Kidney glomerular epithelial cell (primary cell): ENCODE measurements at places on chromosomes 6 and 20.

DNA sequence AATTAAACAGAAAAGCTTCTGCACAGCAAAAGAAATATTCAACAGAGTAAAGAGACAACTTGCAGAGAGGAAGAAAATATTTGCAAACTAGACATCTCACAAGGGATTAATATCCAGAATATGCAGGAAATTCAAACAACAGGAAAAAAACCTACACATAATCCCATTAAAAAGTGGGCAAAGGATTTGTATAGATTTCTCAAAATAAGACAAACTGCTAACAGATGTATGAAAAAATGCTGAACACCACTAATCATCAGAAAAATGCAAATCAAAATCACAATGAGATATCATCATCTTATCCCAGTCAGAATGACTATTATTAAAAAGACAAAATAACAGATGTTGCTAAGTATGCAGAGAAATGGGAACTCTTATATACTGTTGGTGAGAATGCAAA is 129.6 kb downstream of the SYNDIG1 start:
- DNase-seq: no peak

GRCh38 chr6:4615891-4616290 is 160.3 kb upstream of the CDYL start:
- no peak for DNase-seq

- no peak for DNase-seq
Observed at GRCh38 chr6:40164345-40164755, 230.1 kb upstream of the MOCS1 start.

- DNase-seq: no peak
Observed at GRCh38 chr6:68158256-68158655, 476.8 kb upstream of the ADGRB3 start.

GRCh38 chr6:5950361-5950785 is 56.4 kb downstream of the NRN1 start:
- DNase-seq: no peak

GRCh38 chr20:35837577-35838195 is 65.9 kb downstream of the PHF20 start:
- DNase-seq: peak; percentile 20

DNA sequence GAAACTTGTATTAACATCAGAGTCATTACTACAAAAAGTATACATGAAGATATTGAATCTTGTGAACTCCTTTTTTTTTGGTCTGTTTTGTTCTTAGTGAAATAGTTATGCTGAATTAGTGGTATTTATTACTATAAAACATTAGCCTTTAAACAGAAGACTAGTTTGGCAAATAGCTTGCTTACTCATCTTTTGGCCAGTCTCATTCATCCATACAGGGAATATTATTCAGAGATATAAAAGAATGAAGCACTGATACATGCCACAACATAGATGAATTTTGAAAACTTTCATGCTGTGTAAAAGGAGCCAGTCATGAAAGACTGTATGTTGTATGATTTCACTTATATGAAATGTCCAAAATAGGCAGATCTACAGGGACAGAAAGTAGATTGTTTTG is 205.9 kb downstream of the ZFAND3 start:
- no peak for DNase-seq

GRCh38 chr6:97240222-97240621 is 42.8 kb downstream of the MMS22L start:
- DNase-seq: peak; percentile 15

GRCh38 chr6:75609639-75610590 is 8.2 kb downstream of the SENP6 start:
- no peak for DNase-seq

DNA sequence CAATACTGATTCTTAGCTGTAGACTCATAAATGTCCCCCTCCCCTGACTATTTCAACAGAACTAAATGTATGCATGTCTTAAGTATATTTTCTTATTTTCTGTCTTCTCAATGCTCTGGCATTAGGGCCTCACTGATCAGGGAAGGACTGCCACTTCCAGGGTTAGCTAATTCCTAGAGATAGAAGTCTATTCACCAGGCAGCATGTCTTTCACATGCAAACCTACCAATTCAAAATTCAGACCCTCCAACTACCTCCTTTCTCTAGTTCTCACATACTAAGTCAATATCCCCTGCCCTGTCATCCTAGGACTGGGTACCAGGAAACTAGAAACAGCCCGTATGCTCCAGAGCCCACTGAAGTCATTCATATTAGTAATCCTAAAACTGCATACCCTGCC is 132.3 kb downstream of the RALGAPA2 start:
- DNase-seq: no peak

GRCh38 chr6:95723638-95724037 is 146.3 kb downstream of the MANEA start:
- no peak for DNase-seq

GRCh38 chr20:60338556-60338955 is 380.3 kb downstream of the CDH26 start:
- DNase-seq: no peak

DNA sequence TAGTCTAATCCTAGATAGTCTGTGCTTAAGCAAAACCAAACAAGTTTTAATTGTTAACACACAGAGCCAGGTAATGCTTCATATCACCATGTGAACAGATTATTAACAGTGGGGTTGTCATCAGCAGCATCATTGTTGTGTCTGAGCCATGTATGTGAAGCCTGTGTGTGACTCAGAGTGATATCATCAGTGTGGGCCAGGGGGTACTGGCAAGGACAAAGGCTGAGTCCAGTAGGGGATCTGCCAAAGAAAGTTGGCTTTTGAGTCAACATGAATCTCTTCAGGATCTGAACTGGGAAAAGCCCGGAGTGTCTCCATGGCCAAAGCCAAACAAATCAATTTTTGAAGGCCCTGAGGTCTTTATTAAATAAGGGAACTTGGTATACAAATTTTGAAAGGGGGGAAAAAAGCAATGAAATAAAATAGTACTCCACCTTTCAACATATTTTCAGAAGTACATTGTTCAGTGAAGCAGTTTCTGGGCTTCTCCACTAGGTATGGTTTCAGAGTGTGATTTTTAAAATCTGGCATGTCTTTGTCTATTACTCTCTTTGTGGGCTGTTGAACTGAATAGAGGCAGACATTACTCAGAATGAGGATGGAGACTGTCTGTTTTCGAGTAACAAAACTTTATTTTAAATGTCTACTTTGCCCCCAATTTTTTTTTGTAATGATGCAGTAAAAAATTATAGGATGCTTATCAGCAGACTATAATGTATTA is 444.2 kb upstream of the JAG1 start:
- DNase-seq: peak; percentile 90

DNA sequence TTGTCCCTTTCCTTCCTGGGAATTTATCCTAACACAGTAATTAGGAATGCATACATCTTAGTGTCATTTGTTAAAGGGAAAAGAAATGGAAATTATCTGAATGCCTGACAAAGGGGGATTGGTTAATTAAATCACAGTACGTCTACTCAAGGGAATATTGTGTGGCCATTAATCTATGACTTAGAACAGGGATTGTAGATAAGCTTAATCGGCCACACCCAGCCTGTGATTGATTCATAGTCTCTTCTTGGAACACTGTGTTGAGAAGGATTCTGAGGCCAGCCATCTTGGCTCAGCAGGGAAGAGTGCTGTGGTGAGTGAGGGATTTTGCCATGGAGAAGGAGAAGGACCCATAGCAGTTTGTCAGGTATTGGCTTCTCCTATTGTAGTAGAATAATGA is 50.5 kb downstream of the CTNNBL1 start:
- DNase-seq: no peak

DNA sequence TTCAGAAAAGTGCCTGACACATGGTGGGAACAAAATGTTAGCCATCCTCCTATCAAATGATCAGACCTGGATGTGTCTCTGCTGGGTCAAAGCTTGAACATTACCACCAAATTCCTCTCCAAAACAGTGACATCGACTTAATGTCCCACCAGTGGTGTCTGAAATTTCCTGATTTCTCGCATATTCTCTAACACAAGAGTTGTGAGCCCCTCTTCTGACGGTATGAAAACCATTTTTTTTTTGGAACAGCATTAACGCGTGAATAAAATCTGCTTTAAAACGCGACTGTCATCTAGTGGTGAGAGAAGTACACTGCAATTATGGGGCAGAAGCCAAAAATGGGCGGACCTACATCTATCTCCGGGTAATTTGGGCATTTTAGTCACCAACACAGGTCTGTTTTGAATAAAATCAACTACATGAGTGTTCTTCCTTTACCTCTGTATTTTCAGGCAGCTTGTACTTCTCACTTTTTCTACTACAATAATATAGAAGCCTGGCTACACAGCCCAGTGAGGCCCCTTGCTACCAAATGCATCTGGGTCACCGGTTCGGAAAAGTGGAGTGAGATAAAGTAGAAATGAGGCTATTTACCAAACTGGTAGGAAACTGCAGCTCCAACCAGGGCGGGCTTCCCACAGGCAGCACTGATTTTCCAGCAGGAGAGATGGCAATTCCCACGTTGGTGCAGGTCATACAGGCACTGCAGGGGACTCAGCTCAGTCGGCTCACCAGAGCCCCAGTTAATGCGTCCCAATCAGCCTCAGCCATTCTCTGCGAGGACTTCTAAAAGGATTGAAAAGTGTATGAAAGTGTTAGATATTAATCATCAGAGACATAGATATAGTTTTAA is 27.4 kb downstream of the MGME1 start:
- DNase-seq: peak; percentile 49

DNA sequence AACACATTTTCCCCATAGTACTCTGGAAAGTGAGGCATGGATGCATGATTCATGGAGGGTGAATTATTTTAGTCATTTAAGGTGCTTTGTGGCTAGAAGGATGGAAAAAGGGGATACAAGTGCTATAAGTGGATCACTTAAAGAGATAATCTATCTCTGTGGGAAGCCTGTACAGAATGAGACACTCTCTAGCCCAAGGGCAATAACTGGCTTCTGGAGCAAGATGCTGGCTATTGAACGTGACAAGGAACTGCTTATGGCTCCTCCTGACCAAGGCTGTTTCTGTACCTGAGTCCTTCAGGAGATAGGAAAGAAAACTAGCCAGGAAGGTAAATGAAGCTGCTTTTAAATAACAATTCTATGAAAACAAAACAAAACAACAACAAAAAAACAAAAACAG is 590.7 kb downstream of the EYS start:
- DNase-seq: no peak

DNA sequence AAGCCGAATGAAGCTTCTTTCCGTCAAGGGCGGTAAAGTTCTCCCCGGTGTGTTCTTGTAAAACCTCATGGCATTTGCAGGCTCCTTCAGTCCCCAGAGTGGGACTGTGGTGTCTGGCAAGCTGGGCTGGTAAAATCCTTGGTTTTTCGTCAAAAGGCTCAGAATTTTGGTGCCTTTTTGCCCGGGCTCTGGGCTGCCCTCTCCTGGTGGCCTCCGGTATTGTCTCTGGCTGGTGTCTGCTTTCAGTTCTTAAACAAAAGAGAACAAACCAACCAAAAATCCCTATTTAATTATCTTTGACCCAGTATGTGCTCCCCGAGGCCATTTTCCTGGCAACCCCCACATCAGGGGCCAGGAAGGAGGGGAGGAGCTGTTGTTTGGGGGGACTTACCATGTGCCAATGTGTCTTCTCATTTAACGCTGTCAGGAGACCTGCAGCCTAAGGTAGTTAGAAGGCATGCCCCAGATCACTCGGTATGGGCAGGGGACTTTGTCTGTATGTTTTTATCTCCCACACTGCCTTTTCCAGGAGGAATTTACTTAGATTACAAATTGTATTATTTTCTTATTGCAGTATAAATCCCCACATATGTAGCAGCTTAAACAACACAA is 11.1 kb downstream of the CDH4 start:
- DNase-seq: no peak

DNA sequence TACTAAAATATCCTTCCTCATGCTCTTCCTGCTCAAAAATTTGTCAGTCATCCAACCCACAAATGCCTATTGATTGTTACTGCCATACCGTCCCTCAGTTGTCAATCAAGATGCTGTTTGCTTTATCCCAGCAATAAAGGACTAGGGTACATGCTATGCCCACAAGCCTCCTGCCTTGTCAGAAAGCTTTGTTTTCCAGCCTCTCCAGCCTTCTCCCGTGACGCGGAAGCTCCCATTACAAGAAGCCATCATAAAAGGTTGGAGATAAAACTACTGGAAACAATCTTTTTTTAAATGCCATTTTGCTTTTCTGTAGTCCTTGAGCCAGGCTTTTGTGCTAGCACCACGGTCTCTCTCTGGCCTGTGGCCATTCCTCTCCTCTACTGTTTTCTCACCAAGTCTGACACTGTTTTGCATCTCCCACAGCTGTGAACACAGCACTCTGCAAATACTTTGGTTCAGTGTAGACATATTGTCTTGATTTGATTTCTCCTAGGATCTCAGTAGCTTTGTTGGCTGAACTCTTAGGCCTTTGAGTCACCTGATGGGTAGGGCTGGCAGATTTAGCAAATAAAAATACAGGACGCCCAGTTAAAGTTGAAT is 495.7 kb upstream of the JARID2 start:
- DNase-seq: no peak

- no peak for DNase-seq
Observed at GRCh38 chr6:37850728-37851285, 31.3 kb downstream of the ZFAND3 start.

DNA sequence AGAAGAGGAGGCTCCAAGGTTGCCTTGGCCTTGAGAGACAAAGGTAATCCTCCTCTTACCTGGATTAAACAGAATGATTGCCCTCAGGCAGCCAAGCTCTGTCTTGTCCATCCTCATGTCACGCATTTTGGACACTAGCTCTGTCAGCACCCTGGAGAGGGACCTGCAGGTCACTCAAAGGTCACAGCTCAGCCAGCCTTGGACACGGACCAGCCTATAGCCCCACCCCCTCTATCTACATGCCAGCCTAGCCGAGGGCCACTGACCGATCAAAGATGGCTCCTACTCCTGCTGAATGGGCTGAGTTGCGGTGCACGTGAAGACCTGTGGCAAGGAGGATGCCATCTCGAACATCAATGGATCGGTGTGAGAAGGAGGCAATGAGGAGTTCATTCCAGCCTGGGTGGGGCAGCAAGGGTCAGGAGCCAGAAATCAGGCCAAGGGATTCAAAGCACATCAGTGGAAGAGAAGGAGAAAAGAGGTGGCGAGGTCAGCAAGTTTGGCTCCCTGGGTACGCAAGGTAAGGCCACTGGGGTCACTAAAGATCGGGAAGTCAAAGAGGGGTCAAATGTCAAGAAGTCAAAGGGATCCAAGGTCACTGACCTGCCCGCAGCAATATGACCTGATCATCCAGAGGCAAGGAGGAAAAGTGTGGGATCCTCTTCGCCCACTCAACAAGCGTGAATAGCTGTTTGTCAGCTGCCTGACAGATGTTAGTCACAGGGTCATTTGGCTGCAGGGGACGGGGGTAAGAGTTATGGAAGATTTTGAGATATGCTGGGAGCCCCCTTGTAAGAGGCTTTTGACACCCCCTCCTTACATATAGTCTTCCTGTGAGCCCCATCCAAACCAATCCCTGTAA is 3.3 kb upstream of the COL11A2 start:
- no peak for DNase-seq
